Transverse colon (tissue), 4 donors: ENCODE measurements at places on chromosomes 16 and 17. TPM values are rescaled to one million over a fixed set of nuclear protein-coding genes. Genes with fewer than 3 reads are reported as not detected.

DNA sequence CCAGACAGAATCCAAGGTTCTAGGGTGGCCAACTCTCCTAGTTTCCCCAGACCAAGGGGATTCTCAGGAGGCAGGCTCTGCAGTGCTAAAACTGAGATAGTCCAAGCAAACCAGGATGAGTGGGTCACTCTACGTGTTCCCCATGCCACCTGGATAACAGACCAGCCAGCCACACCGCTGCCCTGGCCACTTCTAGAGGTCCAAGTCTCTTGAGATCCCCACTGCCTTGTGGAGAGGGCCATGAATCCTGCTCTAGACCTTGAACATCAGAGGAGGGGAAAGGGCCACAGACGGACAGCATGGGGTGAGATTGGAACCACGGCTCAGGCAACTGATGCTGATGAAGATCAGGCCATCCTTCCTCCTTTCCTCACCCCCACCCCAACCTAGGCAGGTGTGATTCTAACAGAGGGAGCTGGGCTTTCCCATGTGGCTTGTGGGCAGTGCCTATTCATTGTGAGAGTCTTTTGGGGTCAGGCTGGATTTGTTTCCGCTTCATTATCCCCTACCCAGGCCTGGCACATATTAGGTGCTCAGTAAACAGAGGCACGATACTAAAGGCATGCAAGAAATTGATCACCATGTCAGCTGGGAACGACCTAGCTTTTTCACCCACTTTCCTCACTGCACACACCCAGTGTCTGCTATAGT, 16.8 kb upstream of the TVP23A start:
- H3K27me3 ChIP-seq, result peaks cover 3% of the 10 kb centered on the region
- H3K27ac ChIP-seq, result no peak overlapping the region
- H3K36me3 ChIP-seq, result no peaks in the 10 kb centered on the region
- H3K4me1 ChIP-seq, result no peaks in the 10 kb centered on the region
- no peak overlapping the region for H3K4me3 ChIP-seq

Gene CCL16
- not detected for total RNA-seq

DNA sequence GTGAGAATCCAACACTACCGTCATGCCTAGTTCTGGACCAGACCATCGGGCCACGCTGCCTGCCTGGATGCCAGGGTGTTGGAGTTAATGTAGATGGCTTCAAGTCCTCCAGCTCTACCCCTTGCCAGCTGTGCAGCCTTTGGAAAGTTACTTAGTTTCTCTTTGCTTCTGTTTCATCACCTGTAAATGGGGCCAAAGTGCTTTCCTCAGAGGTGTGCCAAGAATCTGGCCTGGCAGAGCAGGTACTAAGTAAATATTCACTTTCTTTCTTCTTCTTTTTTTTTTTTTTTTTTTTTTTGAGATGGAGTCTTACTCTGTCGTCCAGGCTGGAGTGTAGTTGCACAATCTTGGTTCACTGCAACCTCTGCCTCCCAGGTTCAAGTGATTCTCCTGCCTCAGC, 159.5 kb upstream of the RPL38 start:
- H3K4me1 ChIP-seq, result no peaks in the 10 kb centered on the region
- peaks cover 6% of the 10 kb centered on the region for H3K27me3 ChIP-seq
- H3K36me3 ChIP-seq, result no peaks in the 10 kb centered on the region
- DNase-seq, result no peak
- H3K27ac ChIP-seq, result no peak overlapping the region

Gene FBF1
- total RNA-seq, result 5.7 TPM

- no peak for DNase-seq
- H3K36me3 ChIP-seq, result no peaks in the 10 kb centered on the region
- no peak overlapping the region for H3K4me3 ChIP-seq
- no peaks in the 10 kb centered on the region for H3K27me3 ChIP-seq
- H3K4me1 ChIP-seq, result peaks cover 7% of the 10 kb centered on the region
These were observed 45.9 kb downstream of the PITPNM3 start for GRCh38 chr17:6510321-6510977.

Gene CDC42EP4
- 75.6 TPM for total RNA-seq

Gene RNF157
- total RNA-seq, result 33.2 TPM

Gene CA5A
- total RNA-seq, result not detected

GRCh38 chr17:40340880-40341807, 23.4 kb downstream of the GJD3 start:
- H3K27me3 ChIP-seq, result no peaks in the 10 kb centered on the region
- peak overlapping the region; percentile 73 for H3K4me3 ChIP-seq
- H3K4me1 ChIP-seq, result peaks cover 63% of the 10 kb centered on the region
- H3K27ac ChIP-seq, result peak overlapping the region; percentile 95

DNA sequence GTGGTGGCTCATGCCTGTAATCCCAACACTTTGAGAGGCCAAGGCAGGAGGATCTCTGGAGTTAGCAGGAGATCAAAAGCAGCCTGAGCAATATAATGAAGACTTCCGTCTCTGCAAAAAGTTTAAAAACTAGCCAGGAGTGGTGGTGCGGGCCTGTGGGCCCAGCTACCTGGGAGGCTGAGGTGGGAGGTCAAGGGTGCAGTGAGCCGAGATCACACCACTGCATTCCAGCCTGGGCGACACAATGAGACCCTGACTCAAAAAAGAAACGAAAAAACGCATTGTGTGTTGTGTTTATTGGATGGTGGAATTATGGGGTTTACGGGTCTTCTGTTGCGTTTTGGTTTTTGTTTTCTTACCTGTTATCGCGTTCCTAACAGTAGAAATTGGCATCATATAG, 863 bp upstream of the DDX19A start:
- H3K27ac ChIP-seq, result peak overlapping the region; percentile 85
- no peaks in the 10 kb centered on the region for H3K27me3 ChIP-seq

- no peak overlapping the region for H3K27ac ChIP-seq
- no peaks in the 10 kb centered on the region for H3K36me3 ChIP-seq
- no peaks in the 10 kb centered on the region for H3K4me1 ChIP-seq
- no peak overlapping the region for H3K4me3 ChIP-seq
These were observed 52.2 kb downstream of the SDK2 start for GRCh38 chr17:73592079-73592415.

DNA sequence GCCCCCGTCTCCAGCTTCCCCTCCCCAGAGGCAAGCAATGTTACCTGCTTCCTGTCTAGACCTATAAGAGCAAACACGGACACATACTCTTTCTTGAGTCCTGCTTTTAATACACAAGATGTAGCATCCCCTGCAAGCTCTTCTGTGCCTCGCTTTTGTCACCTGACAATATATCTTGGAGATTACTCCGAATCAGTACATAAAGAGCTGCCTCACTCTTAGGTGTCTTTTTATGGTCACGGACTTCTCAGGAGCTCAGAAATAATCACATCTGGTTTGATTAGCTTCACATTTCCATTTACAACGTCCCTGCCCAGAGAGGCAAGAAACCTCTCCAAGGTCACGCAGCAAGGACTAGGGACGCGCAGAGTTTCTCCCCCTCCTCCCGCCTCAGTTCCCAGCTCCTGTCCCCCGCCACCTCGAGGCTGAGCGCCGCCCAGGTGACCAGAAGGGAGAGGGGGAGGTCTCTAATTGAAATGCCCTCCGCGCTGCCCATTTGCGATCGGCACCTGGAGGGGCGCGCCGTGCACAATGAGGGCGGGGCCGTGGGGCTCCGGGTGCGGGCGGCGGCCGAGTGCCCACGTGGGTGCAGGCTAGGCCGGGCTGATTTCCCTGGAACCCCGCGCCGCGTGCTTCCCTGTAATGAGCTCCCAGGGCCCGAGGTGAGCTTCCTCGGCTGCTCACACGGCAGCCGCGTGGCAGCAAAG, 13.8 kb upstream of the SEZ6 start:
- peak; percentile 13 for DNase-seq
- H3K27ac ChIP-seq, result no peak overlapping the region
- H3K4me1 ChIP-seq, result peaks cover 10% of the 10 kb centered on the region
- peaks cover 66% of the 10 kb centered on the region for H3K27me3 ChIP-seq
- no peaks in the 10 kb centered on the region for H3K36me3 ChIP-seq
- H3K4me3 ChIP-seq, result no peak overlapping the region

- no peaks in the 10 kb centered on the region for H3K27me3 ChIP-seq
- no peak overlapping the region for H3K4me3 ChIP-seq
- no peak for DNase-seq
- peaks cover 16% of the 10 kb centered on the region for H3K4me1 ChIP-seq
These were observed 42.7 kb upstream of the ICAM2 start for GRCh38 chr17:64063088-64063487.

GRCh38 chr16:14172200-14172809, 101.2 kb downstream of the MRTFB start:
- no peaks in the 10 kb centered on the region for H3K4me1 ChIP-seq
- no peak overlapping the region for H3K27ac ChIP-seq
- DNase-seq, result no peak
- H3K36me3 ChIP-seq, result no peaks in the 10 kb centered on the region
- H3K4me3 ChIP-seq, result no peak overlapping the region
- no peaks in the 10 kb centered on the region for H3K27me3 ChIP-seq

Gene TBX21
- total RNA-seq, result not detected

Gene CDK12
- 66.5 TPM for total RNA-seq

DNA sequence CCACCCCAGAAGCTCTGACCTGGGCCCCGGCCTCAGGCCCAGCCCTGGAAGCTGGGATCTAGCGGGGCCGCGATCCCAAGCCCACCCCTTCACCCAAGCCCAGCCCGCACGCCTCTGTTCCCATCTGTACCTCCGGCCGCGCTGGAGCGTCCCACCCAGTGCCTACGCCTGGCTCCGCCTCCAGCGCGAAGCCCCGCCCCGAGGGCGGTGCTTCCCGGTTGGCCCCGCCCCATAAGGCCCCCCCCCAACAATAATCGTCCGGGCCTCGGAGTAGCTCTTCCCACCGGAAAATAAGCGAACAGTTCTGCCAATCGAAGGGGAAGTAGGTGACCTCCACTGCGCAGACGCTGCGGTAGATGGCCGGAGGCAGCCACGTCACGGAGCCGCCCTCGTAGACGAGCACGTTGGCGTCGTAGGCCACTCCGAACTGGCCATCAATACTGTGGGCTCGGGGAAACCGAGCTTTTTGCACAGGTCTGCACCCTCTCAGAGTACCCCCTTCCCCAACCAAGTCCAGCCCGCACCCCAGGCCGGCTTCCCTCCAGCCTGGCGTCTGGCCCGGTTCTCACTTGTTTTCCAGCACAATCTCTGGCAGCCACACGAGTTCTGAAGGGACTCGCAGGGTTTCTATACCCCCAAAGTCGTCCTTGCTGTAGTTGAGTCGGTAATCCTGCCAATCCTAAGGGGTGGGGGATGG, 1.1 kb downstream of the CHRNE start:
- H3K36me3 ChIP-seq, result peaks cover 2% of the 10 kb centered on the region
- no peak overlapping the region for H3K4me3 ChIP-seq
- no peak for DNase-seq
- peaks cover 28% of the 10 kb centered on the region for H3K4me1 ChIP-seq
- H3K27ac ChIP-seq, result no peak overlapping the region
- peaks cover 15% of the 10 kb centered on the region for H3K27me3 ChIP-seq

Gene PLXDC1
- 4.3 TPM for total RNA-seq

DNA sequence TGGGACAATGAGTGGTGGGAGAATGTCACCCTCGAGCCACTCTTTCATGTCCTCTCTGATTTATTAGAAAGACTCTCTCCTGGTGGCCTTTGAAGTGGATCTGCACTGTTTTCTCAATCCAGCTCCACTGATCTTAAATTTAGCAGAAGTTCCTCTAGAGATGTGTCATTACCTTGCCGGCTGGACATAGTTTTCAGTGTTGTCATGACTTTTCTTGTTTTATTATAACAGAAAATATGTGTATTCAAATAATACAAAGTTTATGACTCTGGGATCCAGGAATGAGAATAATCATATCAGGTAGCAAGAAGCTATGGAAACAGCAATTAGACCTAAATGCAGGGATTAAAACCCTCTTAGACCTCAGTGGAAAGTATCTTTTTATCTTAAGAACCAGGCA, 247.5 kb upstream of the ELAC2 start:
- no peak for DNase-seq
- no peak overlapping the region for H3K4me3 ChIP-seq
- no peak overlapping the region for H3K27ac ChIP-seq
- H3K4me1 ChIP-seq, result no peaks in the 10 kb centered on the region
- H3K36me3 ChIP-seq, result no peaks in the 10 kb centered on the region

Gene KRT33A
- total RNA-seq, result not detected

Gene CACNA1G
- total RNA-seq, result 0.14 TPM

GRCh38 chr16:4591706-4592470, 22.8 kb downstream of the UBALD1 start:
- no peak overlapping the region for H3K27ac ChIP-seq
- no peak for DNase-seq
- no peaks in the 10 kb centered on the region for H3K27me3 ChIP-seq
- H3K4me1 ChIP-seq, result no peaks in the 10 kb centered on the region
- no peaks in the 10 kb centered on the region for H3K36me3 ChIP-seq

GRCh38 chr17:67422897-67423296, 45.8 kb downstream of the PITPNC1 start:
- no peaks in the 10 kb centered on the region for H3K36me3 ChIP-seq
- peak overlapping the region; percentile 83 for H3K27ac ChIP-seq

DNA sequence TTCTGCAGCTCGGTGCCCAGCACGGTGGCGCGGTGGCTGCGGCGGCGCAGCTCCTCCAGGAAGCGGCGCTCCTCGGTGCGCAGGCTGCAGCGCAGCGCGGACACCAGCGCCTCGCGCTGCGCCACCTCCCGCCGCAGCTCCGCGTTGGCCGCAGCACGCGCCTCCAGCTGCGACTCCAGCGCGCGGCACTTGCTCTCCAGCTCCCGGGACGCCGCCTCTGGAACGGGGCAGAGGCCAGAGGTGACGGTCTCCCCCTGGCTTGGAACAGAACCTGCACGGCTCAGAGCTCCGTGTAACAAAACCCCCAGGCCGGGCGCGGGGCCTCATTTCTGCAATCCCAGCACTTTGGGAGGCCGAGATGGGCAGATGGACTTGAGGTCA, 13.2 kb upstream of the CLUH start:
- H3K27me3 ChIP-seq, result peaks cover 43% of the 10 kb centered on the region
- peak; percentile 66 for DNase-seq
- peaks cover 10% of the 10 kb centered on the region for H3K4me1 ChIP-seq

GRCh38 chr17:27624539-27624938, 6.4 kb upstream of the LGALS9 start:
- H3K4me3 ChIP-seq, result no peak overlapping the region
- H3K36me3 ChIP-seq, result no peaks in the 10 kb centered on the region
- H3K4me1 ChIP-seq, result peaks cover 16% of the 10 kb centered on the region
- H3K27me3 ChIP-seq, result no peaks in the 10 kb centered on the region
- no peak overlapping the region for H3K27ac ChIP-seq

DNA sequence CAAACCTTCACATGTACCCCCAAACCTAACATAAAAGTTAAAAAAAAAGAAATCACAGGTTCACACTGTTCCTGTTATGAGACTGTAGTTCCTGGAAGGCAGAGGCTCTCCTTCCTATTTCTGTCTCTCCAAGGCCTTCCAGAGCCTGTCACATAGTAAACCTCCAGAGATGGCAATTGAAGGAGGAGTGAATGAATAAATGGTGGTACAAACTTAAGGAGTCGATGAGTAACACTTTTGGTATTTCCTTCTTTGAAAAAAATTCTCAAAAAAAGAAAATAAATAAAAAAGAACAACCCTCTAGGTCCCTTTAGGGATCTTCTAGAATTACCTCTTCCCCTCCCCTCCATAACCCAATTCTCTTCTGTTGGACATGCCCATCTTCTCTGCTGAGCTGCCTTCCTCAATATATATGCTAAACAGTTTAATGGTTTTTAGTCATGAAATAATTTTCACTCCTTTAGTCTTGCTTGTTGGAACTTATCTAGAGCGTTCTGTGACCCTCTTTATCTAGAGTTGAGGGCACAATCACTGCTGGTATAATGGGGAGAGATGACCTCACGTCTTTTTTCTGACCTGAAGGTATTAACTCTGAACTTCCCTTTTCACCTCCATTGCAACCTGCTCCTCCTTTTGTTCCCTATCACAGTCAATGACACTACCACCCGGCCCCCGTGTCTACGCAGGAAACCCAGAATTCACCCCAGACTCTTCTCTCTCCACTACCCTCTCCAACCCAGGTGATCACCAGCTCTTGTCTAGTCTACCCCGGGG, 1.7 kb upstream of the TAF15 start:
- no peaks in the 10 kb centered on the region for H3K36me3 ChIP-seq
- no peak overlapping the region for H3K27ac ChIP-seq
- no peak for DNase-seq
- peaks cover 28% of the 10 kb centered on the region for H3K4me1 ChIP-seq
